ENCODE measurements at places on chromosomes 7 and 10. TPM values are rescaled to one million over a fixed set of nuclear protein-coding genes. Genes with fewer than 3 reads are reported as not detected.

Gene GCK
- 1.2 TPM for total RNA-seq

Gene PLAC9
- not detected for total RNA-seq

Gene JCAD
- total RNA-seq: 0.58 TPM

Gene PON1
- not detected for total RNA-seq

GRCh38 chr7:128104108-128104742, 73.0 kb upstream of the LRRC4 start:
- ATAC-seq: peak; percentile 2

DNA sequence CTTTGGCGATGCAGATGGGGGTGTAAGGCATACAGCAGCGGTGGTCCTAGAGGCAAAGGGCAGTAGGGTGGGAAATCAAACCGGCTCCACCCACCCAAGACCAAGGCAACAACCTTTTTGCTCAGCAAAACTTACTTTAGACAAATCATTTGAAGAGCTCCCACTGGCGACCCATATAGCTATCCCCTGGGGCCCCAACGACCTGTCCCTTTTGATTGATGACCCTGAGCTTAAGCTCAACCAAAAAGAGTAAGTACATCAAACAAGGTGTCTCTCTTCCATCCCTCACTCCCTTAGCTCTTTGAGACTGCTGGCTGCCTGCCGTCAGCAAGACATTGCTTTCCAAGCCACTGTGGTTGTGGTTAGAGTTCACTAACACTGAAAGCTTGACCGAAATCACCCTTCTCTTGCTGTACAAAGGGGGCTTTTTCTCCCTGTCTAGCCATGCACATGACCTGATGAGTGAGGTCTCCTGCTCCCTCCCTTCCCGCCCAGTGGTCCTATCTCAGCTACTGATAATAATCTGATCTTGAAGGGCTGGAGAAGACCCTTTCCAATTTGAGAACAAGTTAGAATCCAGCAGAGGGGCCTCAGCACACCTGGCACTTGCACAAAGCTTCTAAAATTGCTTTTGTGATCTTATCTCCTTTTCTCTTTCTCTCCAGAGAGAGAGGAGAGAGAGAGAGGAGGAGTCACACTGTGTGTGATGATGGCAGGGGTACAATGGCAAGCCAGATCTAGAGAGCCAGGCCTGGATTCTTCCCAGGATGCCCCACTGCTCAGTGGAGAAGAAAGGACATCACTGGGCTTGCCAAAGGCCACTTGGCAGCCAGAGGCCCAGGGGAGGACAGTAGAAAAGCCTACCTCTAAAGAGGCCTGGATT, 42.2 kb downstream of the XPNPEP1 start:
- no peak for ATAC-seq

DNA sequence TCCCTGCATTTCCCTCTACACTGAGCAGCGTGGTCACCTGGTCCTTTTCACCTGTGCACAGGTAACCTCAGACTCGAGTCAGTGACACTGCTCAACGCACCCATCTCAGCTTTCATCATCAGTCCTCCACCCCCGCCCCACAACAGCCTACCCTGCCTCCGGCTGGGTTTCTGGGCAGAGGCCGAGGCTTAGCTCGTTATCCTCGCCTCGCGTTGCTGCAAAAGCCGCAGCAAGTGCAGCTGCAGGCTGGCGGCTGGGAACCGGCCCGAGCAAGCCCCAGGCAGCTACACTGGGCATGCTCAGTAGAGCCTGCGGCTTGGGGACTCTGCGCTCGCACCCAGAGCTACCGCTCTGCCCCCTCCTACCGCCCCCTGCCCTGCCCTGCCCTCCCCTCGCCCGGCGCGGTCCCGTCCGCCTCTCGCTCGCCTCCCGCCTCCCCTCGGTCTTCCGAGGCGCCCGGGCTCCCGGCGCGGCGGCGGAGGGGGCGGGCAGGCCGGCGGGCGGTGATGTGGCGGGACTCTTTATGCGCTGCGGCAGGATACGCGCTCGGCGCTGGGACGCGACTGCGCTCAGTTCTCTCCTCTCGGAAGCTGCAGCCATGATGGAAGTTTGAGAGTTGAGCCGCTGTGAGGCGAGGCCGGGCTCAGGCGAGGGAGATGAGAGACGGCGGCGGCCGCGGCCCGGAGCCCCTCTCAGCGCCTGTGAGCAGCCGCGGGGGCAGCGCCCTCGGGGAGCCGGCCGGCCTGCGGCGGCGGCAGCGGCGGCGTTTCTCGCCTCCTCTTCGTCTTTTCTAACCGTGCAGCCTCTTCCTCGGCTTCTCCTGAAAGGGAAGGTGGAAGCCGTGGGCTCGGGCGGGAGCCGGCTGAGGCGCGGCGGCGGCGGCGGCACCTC, at the start of the genes KLLN and PTEN:
TSS of gene KLLN (minus strand) at position 481 of the 891 bp plus-strand sequence. CDS start 1,046 bp downstream, outside the sequence.
TSS of gene PTEN (plus strand) at position 573 of the 891 bp plus-strand sequence. CDS start 845 bp downstream, outside the sequence.
- peak; percentile 64 for ATAC-seq

- ATAC-seq: peak; percentile 87
Measured at GRCh38 chr10:33416209-33416608, 81.7 kb upstream of the NRP1 start.

DNA sequence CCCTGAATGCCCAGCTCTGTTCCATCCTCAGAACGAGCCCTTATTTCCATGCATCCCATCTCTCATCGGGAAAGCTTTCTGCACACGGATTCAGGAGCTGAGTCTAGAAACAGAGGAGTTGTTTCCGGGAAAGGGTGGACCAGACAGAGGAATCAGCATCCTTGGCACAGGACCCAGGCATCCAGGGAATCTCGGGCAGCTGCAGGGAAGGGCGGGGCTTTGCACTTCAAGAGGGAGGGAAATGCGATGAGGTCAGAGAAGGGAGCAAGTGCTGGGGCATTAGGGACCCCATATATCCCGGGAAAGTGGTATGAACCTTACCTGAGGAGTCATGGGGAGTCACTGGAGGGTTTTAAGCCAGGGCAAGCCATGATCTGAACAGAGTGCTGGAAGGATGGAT, 68.5 kb downstream of the NPTX2 start:
- ATAC-seq: no peak

DNA sequence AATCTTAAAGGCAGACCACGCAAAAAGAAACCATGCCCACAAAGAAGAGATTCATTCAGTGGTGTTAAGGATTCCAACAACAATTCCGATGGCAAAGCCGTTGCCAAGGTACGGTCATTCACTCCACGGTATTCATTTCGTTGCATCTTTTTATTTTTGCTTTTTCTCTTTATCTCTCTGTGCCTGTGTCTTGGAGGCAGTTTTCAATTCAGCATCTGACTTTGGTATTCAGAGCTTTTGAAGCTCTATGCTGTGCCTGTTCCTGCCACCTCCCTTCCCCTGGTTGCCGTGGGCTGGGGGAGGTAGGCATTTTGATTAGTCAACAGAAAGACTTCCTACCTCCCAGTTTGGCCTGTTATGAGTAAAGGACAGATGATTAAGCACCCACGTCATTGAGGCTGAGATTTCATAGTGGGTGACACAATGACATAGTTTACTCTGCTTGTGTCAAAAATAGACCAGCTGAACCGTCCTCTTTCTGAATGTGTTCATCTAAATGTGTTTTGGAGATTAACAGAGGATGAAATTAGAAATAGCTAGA, 149.5 kb downstream of the ARID5B start:
- peak; percentile 49 for ATAC-seq

DNA sequence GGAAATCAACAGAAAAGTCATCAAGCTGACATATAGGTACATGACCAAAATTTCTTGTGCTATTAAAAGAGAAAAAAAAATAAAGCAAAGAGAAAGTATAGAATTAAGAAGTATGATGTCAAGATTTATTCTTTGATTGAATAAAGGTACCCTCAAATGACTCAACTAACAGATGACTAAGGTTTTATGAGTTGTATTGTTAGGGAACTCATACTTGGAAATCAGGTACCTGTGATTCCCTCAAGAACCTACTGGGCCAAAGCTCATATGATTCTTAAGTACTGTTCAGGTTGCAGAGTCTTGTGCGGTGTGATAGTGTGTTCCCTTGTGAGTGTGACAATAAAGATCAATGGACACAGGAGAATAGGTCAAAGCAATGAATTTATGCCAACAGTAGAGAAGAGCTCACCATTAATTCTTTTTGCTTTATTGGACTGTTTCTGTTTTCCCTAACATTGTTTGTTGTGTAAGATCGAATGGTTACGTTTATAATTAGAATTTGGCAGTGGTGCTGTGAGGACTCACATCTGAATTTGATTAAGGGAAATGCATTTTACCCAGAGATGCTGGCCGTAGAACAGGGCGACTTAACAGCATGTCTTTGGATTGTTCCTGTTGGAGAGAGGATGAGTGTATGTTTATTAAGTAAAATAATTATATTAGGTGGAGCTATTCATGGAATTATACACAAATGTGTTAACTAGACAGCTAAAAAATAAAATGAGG, 293.2 kb upstream of the SEMA3D start:
- no peak for ATAC-seq

GRCh38 chr10:10530313-10530712, 487.4 kb upstream of the CELF2 start:
- ATAC-seq: no peak

DNA sequence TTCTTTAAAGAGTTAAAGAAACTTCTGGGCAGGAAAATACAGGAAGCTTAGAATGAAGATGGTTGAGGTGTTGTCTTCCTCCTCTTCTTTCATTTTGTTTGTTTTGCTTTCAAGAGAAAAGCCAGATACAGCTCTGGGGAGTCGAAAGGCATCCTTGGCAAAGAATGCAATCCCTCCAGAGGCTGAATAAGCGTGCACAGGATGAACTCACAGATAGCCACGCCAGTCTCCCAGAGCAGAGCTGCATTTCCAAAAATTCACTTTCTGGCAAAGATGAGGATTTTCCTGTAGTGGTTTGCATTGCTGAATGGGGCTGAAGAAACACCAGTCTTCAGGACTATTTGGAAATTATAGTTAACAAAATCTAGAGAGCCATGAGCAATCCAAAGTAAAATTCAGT, 336.4 kb downstream of the NRG3 start:
- no peak for ATAC-seq

Measured in activated T-helper 17 cell treated with anti-CD3 and anti-CD28 coated beads, Interleukin-2, amount 50 U/mL, for 72 hours (primary cell).